KG1 (cell line): ENCODE measurements at places on chromosomes 5 and 9.

- DNase-seq, result no peak
These were observed 6.9 kb upstream of the KIF2A start for GRCh38 chr5:62299101-62299500.

GRCh38 chr9:75230469-75230868, 142.2 kb downstream of the OSTF1 start:
- no peak for DNase-seq

DNA sequence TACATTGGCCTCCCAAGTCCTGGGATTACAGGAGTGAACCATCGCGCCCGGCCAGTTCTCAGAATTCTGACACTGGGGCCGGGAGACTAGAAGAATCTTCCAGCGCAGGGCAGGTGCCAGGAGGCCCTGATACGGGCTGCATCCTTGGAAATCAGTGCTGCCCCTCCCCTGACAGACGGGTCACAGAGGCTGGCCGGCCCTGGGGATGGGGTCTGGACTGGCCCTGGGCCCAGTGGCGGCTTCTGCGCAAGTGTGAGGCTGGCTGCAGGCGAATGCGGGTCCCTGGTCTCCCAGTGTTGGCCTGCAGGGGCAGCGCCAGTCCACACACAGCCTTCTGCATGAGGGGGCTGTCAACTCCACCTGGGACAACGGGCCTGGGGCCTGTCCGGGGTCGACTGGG, 831 bp upstream of the TBC1D9B start:
- DNase-seq, result no peak

DNA sequence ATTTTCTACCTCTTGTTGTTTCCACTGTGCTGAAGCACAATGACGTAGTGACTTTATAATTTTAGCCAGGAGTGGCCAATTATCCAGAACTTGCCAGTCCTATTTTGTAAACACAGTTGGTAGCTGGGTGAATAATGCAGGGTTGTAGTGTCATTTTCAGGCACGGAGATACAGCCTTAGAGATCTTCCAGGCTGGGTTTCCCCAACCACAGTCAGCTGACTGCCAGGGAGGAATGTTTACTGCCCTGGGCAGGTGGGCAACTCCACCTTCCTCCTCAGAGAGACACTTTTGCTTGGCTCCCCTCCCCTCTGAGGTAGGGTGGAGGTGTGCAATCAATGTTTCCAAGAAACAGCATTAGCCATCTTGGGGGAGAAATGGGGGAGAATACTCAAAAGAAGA, 228.1 kb upstream of the NR4A3 start:
- DNase-seq, result no peak

DNA sequence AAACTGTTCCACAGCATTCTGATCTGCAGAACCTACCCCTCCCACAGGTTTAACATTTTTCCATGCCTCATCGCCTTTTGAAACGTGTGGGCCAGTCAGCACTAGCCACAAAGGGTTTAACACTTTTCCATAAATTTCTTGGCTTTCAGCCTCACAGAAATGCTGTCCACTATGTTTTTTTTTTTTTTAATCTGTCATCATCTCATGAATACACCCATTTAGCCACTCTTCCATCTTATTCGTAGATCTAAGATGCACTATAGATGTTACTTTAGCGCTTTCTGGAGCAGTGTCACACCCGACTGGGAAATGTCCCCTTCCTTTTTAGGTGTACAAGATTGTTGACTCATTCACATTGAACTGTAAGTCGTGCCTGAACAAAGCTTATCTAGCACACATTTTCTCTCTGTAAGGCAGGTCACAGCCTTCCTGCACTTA, 62.3 kb downstream of the GCNT1 start:
- DNase-seq, result no peak

DNA sequence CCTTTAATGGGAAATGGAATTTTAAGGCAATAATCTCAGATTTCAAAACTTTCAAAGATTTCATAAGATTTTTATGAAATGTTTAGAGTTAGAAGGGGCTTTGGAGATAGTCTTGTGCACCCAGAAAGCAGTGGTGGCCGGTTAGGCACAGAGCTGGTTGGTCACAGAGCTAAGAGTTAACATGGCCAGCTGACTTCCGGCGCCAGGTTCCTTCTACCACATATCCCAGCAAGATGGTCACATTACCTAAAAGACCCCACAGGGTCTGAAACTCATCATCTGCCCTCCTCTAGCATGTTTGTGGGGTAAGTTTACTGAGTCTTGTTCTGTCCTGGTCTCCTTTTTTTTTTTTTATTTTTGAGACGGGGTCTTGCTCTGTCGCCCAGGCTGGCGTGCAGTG, 19.3 kb downstream of the QRFP start:
- DNase-seq, result no peak

DNA sequence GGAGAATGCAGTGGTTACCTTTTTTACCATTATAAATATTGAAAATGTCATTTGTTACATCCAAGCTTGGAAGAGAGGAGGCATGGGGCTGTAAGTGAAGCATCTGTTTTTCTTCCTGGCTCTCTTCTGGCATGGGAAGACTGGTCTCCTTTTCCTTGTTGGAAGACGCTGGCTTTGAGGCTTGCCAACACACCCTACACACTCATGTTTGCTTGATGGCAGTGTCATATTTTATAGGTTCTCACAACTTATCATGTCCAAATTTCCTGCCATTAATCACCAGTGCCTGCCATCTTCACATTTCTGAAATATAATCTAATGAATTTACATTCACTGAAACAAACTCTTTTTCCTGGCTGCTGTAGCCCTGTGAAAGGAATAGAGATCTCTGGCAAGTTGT, 252.9 kb downstream of the MAN2A1 start:
- DNase-seq, result no peak

GRCh38 chr9:82127465-82127864, 138.9 kb downstream of the SPATA31D1 start:
- DNase-seq, result no peak

GRCh38 chr5:56159521-56159947, 73.6 kb downstream of the ANKRD55 start:
- DNase-seq, result no peak

GRCh38 chr5:94470802-94471201, 147.6 kb downstream of the KIAA0825 start:
- DNase-seq, result no peak

DNA sequence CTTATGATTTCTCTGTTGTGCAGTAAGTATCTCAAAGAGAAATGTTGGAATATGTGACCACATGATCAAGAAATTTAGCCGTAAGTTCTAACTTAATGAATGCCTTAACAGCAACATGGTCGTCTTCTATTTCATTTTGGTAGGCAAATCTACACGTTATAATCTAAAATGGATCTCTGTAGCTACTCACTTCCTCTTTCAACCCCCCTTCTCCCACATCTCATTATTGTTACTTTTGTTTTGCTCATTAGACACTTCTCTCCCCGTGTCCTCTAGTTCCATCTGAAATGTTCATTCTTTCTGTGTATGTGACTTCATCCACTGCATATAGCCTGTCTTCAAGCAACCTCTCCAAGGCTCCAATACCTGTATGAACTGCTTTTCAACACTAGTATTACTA, 27.1 kb upstream of the LPAR1 start:
- no peak for DNase-seq

- DNase-seq, result no peak
These were observed 33.3 kb downstream of the CD180 start for GRCh38 chr5:67163231-67163756.

DNA sequence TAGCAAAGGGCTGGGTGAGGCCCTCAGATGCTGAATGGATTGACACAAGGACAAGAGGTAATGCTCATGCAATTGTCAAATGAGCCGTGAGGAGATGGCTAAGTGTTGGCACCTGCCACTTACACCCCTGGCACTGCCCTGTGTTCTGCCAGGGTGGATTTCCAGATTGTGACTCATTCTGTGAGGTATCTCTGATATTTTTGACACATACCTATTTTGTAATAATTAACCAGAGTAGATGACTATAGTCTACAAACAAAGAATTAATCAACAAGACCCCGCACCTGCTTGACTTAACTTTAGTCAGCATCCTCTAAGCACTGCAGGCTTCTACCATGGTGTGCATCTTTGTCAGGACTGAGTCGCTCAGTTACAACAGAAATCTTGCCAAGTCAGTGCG, 200.8 kb downstream of the DIRAS2 start:
- no peak for DNase-seq

GRCh38 chr9:121185178-121185745, 16.4 kb downstream of the RAB14 start:
- DNase-seq, result no peak

DNA sequence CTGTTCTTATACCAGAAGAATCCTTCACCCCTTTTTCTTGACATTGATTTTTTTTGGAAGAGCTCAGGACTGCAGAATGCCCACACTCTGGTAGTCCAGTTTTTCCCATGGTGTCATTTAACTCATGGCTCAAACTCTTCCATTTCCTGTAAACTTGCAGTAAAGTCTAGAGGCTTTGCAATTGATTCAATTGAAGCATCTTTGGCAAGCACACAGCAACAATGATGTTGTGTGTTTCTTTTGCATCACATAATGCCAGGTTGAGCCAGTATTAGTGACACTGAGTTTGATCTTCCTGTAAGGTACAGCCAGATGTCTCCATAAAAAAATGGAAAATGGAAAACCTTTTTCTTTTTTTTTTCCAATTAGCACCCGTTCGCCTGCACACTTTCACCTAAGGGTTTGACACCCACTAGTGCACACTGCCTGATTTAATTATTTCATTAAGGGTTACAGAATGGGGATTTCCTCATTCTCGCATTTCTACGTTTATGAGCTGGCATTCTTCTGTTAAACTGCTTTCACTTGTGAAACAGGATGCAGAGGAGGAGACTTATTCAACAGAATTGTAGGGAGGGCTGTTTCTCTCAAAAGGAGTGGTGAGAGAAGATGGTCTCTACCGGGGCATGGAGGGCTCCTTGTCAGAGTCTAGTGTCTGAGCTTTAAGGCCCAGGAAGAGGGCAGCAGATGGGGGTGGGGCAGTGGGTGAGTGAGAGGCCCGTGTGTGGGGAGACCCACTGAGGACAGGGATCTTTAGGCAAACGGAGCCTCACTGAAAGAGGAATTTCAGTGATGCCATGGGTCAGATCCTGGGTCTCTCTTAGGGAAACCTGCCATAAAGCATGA, 2.2 kb upstream of the S1PR3 start:
- no peak for DNase-seq

DNA sequence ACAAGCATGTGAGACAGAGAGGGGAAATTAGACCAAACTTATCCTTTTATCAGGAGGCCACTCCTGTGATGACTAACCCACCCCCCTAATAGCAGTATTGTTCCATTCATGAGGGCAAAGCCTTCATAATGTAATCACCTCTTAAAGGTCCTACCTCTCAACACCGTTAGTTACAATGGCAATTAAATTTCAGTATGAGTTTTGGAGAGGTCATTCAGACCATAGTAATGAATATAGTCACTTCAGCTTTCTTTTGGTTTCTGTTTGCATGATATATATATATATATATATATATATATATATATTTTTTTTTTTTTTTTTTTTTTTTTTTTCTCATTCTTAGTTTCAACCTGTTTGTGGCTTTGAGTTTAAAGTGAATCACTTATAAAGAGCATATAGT, 10.5 kb downstream of the ADGRV1 start:
- no peak for DNase-seq

DNA sequence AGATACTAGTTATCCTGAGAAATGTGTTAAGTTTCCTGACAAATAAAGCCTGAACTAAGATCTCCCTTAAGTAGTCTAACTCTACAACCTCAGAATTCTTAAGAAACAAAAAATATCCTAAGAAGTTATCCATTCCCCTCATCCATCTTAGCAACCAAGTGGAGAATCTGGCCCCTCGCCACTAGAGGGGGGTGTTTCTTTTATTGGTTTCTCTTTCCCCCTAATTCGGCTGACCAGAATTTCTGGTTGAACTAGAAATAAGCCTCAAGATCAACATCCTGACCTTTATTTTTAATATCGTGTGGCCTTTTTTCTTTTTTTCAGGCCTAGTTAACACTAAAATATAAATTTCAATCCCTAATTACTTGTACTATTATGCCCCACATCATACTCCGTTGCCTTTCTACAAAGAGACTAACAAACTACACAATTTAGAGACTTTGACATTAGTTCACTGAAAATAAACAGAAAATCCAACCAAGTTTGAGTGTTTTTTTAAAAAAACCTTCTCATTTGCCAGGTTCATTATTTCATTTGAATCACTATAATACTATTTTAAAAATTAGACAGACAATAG, 14.3 kb upstream of the NR4A3 start:
- peak; percentile 67 for DNase-seq

DNA sequence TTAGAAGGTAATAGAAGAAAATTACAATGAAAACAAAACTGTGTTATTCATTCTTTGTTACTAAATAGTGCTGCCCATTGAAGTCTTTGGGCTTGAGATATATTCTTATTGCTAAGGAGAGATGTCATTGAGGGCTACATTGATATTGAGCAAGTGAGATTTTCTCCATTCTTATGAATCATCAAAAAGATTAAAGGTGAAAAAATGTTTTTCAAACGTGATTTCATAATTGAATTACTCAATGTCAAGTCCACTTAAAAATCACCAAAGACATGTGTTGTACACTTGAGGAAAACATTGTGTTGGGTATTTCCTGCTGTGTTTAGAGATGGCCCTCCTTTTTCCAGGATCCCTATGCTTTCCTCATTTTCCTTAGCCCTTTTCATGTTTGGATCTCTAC, 448.1 kb downstream of the NFIB start:
- no peak for DNase-seq

DNA sequence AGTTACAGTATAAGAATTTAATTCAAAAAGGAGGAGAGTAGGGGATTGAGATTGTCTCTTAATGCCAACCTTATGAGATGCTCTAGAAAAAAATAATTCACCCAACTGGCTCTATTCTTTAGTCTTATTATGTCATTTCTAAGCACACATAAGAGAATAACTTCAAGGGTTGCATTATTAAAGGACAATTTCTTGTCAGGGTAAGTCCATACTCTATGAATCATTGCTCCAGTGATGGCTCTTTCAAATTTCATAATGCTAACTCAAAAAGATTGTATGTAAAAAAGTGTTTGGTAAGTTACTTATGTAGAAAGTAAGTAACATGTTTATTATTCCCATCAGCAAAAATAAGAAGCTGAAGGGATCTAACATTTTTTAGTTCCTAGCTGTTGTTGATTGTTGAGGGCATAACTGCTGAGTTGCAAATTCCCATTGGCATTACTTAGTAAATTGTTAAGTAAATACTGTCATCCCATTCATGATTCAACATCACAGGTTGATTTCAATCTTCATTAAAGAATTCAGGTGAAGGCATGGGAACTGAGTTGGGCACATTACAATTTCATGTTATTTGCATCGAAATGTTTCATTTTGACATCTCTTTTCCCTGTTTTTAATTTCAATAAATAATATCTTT, 28.6 kb downstream of the ALDH1A1 start:
- DNase-seq, result no peak

GRCh38 chr5:16674750-16675149, 58.0 kb upstream of the RETREG1 start:
- DNase-seq, result no peak

GRCh38 chr5:59489551-59489950, 404.0 kb downstream of the PDE4D start:
- no peak for DNase-seq

- DNase-seq, result peak; percentile 43
These were observed 13.4 kb downstream of the OXCT1 start for GRCh38 chr5:41856644-41857491.

GRCh38 chr5:178437386-178438075, 152.7 kb downstream of the COL23A1 start:
- DNase-seq, result no peak
